ENCODE measurements at places on chromosomes 12 and 14.

DNA sequence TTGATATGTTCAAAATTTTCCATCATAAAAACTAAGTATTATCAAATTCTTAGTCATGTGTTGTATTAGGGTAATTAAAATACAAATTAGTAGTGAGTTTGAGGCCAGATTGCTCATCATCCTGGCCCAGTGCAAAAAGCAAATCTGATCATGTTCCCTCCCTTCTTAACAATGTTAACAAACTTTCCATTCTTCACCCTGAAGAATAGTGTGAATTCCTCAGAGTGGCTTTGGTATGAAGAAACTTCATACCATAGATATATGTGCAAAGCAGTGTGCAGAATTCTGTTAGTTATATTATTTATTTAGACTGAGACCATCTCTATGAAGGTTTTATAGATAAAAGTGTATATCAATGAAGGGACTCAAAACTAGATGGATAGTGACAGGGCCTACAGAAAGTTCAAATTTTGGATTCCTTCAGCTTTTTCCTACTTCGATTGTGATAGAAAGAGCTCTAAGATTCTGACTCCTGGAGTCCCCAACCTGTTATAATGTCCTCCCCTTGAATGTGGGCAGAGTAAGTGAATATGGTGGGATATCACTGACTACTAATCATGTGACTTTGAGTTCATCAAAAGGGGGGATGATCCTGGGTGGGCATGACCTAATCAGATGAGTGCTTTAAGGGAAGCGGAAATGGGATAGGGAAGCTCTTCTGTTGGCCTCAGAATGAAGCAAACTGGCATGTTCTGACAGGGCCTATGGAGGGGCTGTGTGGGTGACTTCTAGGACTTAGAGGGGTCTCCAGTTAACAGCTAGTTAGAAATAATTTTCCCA is 271.4 kb downstream of the BTG1 start:
- DNase-seq: no peak

GRCh38 chr14:58566979-58567378 is 70.8 kb upstream of the DACT1 start:
- no peak for DNase-seq

DNA sequence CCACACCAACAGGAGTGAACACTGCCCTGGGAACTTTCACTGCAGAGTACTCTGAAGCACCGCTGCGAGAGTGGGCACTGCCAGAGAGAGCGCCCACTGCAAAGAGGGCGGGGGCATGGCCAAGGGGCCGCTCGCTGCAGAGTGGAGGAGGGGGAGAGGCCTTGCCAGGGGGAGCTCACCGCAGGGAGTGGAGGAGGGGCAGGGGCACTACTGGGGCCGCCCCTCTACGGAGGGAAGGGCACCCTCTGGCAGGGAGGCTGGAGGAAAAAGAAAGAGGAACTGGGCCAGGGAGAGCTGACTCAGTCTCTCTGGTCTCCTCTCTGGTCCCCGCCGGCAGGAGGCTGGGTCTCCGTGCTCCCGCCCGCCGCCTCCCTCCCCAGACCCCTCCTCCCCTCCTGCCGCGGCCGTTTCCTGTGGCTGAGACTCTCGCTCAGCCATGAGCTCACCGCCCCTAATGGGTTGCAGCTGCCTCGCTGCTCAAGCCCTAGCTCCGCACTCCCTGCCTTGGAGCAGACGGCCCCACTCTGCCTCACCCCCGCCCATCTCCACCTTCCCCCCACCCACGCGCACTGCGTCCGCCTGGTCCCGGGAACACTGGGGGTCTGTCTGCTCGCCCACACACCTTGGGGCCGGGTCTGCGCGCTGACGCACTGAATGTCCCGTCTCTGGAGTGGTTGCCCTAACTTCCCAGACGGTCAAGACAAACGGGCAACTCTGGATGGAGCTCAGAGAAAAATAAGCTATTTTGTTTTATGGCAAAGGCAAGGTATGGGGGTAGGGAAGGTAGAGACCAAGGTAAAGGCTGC is 1.3 kb downstream of the ARHGEF40 start:
- peak; percentile 92 for DNase-seq

DNA sequence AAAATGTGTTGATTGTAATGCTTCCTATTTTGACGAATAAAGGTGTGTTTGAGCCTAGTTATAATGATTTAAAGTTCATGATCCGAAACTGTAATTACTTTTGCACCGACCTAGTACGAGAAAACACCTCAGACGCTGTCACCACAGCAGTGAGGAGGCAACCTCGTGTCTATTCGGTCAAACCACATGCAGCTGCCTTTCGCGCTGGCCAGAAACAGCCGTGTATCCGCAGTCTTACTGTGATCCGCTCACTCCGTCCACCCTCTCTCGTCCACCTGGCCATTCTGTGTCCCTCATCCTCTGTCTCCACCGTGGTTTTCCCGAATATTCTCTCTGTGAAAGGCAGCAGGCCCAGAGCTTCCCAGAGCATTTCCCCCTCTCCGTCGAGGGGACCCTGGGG is 67.1 kb downstream of the NOC4L start:
- DNase-seq: no peak

- DNase-seq: no peak
Observed at GRCh38 chr12:2112401-2112800, 59.6 kb downstream of the CACNA1C start.

DNA sequence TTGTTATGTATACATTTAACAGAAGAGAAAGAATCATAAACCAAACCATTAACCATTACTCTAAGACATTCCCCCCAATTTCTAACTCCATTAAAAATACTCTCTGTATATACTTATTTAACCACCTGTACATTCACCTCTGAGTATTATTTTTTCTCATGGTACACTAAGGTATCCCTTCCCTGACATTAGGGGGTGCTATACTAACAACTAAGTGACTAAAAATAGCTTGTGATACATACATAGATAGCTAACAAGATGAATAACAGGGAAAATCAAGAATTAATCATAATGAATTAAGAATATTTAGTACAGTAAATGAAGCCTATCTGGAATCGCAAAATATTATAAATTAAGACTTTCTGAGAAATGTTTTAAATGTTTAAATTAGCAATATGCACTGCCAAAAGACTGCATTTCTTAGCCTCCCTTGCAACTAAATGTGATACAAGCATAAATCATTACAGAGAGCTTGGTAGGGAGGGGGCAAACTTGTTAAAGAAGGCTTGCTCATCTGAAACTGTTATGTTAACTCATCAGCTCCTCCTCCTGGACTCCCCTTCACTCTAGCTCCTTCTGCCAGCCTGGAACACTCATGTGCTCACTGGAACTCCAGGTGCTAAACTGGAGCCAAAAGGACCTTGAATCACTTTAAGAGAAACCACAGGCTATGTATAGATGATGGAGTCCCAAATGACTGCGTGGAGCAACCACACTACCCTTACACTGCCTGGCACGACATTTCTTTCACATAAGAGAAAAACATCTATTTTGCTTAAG is 14.9 kb downstream of the C2CD5 start:
- DNase-seq: peak; percentile 29

- no peak for DNase-seq
Observed at GRCh38 chr12:121138284-121138683, 5.6 kb downstream of the P2RX7 start.

GRCh38 chr12:105100207-105100985 is 7.1 kb upstream of the WASHC4 start:
- peak; percentile 78 for DNase-seq

DNA sequence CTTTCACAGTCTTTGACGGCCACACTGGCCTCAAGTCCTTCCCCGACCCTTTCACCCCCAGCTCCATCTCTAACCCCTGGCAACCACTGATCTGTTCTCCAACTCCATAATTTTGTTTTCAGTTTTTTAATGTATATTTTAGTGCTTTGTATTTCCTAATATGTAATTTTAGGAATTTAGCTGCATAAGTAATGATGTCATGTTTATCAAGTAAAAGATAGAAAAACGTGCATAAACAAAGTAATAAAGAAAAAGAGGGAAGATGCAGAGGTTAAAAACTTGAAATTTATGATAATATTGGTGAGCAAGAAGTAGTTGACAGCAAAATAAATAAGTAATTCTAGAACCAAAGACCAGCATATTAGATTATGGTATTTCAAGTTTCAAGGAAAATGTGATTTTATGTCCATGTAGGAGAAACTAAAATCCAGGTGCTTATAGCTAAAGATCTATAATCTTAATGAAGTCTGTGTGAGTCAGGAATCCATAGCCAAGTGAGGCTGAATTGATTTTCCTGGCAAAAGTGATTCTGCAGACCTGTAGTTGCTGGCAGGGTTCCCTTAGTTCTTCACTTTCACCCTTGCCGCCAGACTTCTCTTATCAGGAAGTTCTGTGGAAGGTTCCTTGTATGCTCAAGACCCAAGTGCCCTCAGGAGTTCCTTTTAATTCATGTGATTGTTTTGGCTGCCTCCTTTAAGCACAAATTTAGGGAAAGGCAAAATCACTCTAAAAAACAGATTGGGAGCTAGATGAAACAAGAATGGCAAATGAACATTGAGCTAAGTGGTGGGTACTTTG is 24.4 kb downstream of the FBXW8 start:
- DNase-seq: no peak

DNA sequence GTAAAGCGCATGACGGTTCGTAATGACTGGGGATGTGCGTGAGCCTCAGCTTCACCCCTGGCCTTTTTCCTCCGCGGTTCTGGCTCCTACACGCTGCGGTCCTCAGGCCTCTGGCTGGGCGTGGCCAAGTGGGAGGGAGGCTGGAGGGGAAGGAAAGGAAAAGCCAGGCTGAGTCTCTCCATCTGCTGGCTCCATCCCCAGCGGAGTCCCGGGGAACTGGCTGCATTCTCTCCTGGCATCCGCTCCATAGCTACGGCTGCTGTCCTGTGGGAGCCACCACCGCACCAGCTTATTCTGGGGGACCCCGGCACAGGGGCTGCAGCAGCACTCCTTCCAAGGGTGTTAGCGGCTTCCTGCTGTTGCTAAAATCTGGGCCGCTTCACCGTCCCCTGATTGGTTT is 68.2 kb upstream of the SLC24A4 start:
- DNase-seq: peak; percentile 60

GRCh38 chr14:98957211-98958047 is 314.6 kb downstream of the BCL11B start:
- peak; percentile 23 for DNase-seq

- no peak for DNase-seq
Observed at GRCh38 chr14:103140316-103141109, 17.3 kb downstream of the TNFAIP2 start.

GRCh38 chr12:1533205-1533601 is 61.2 kb downstream of the FBXL14 start:
- DNase-seq: peak; percentile 24

DNA sequence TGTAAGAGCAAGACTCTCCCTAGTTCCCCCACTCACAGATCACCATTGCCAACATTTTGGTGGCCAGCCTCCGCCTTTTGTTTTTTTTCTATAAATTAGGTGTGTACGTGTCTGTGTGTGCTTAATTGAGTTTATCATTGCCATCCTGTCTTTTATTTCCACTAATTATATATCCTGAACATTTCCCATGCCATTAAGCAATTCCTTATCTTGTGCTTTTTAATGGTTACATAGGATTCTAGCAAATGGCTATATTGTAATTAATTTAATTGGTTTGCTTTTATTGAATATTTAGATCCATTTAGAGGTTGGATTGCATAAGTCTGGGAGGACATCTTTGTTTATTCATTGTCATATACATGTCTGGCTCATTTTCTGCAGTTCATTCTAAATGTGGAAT is 107.3 kb upstream of the RTL1 start:
- DNase-seq: no peak

DNA sequence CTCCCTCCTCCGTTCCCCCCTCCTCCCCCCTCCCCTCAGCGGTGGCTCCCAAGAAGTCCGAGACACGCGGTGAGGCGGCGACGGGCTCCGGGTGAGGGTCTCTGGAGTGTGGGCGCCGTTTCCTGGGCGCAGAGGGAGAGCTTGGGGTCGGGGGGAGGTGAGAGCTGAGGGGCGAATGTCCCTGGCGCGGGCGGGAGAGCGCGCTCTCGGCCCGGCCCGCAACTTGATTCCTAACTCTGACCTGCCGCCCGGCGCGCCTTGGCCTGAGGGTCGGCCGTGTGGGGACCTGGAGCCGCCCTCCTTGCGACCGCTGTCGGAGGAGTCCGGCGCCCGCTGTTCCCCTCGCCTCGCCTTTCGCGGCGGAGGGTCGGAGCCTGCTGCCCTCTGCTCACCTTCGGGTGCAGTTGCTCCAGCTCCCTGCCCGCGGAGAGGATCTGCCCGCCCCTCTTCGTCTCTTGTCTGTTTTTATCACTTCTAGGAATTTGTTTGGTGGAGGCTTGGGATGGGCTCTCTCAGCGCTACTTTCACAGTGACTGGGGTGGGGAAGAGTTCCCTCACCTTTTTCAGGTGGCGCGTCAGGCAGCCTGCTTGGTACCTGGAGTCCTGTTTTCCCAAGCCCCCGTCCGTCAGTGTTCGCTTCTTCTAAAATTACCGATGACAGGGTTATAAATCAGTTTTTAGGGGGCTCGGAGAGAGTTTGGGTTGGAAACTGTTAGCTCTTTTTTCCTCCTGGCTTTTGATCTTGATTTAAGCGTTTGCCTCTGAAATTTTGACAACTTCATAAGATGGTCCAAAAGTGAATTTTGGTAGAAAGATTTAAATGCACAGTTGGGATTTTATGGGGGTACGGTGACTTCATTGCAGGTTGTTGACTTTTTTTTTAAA is 495 bp downstream of the ADIPOR2 start:
- DNase-seq: no peak

GRCh38 chr14:106347890-106348755 is 821.7 kb downstream of the TMEM121 start:
- DNase-seq: no peak

DNA sequence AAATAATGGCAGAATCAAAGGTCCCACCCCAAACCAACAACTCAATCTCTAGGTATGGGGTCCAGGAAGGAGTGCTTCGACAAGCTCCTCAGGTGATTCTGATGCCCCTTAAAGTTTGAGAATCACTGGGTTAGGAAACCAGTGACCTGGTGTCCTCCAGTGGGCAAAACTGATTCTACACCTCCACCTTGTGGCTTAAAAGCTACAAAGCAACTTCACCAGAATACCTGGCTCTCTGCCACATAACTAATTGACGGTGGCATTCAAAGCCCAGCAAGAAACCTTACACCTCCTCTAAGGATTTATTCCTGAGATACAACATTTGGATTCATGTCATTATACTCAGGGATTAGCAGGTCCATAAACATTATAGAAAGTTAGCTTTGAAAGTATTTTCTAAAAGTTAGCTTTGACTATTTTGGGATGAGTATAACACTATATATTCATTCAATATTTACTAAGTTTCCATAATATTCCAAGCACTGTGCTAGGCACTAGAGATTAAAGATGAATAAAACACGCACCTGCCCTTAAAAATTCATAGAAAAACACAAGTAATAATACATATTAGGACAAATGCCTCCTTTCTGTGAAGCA is 45.4 kb downstream of the DCAF5 start:
- peak; percentile 79 for DNase-seq
